ENCODE measurements at places on chromosomes 3 and 15.

DNA sequence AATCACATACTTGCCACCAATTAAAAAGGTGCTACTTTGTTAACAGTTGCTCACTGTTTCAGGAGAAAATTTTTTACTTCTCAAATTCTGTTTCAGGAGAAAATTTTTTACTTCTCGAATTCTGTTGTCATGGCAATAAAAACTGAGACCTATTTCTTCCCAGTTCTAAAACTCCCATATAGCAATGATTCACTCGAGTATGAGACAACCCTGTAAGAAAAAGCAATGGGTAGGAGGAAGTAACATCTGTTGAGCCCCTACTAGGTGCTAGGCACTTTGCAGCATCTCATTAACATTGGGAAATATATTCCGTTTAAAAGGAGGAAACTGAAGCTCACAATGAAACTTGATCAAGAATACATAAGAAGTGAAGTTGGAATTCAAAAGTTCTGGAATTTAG is 35.1 kb upstream of the IGSF11 start:
- no peak for DNase-seq

DNA sequence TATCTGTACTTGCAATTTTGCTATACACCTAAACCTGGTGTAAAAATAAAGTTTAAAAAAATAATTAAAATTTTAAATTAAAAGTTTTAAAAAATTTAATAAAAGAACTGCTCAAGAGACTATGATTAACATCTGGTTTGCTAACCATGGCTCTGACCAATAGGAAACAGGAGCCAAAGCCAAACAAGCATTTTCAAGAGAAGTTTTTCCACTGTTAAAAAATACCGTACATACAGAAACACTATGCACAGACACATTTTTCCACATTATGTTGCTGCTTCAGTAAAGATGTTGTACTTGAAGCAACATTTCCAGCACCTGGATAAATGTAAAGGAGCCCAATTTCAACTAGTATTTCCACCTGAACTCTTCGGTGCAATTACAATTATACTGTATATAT is 543.9 kb upstream of the NAALADL2 start:
- DNase-seq = no peak

DNA sequence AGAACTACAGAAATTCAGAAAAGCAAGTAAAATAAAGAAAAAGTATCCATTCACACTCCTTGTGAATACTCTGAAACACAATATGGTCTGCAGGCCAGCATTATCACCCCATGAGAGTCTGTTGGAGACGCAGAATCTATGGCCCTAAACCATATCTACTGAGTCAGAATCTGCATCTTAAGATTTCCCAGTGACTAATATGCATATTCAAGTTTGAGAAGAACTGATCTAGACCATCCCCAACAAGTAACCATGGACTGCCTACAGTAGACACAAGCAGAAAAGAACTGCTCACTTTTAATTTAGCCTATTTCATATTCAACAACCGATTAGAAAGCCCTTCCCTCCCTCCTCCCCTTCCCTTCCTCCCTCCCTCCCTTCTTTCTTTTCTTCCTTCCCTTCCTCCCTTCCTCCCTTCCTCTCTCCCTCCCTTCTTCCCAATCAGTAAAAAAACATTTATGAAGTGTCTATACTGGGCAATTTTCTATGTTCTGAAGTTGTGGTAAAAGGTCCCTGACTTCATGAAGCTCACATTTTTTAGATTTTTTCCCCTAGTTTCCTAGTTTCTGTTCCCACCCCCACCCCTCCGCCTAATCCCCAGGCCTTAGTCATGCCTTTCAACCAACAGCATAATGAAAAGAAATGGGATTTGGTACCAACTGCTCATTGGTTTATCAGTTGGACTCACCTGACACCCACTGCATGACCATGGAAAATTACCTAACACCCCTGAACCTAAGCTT is 125.2 kb downstream of the CNTN3 start:
- no peak for DNase-seq

DNA sequence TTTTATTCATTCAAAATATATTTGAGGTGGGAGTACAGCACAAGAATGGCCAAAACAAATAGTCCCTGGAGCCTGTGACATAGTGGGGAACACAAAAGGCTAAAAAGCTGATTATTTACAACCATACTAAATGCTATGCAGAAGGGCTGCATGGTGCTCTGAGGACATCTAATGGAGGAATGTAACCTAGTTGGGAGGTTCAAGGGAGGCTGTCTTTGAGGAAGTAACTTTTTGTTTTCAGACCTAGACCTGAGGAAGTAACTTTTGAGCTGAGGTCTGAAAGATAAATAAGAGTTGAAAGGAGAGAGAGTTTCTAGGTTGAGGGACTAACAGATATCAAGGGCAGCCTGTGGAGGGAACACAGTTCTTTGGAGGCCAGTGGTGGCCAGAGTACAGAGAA is 34.8 kb upstream of the RASA2 start:
- no peak for DNase-seq

- DNase-seq = no peak
Observed at GRCh38 chr15:41096178-41096577, 19.9 kb downstream of the INO80 start.

GRCh38 chr3:146664403-146664802 is 59.3 kb upstream of the PLSCR5 start:
- DNase-seq = no peak
